Renal cortical epithelial cell (primary cell): ENCODE measurements at places on chromosomes 3 and 15. TPM values are rescaled to one million over a fixed set of nuclear protein-coding genes. Genes with fewer than 3 reads are reported as not detected.

Gene ZNF501
- total RNA-seq, result 1.2 and 5.3 TPM in 2 replicates

Gene FGF7
- total RNA-seq, result 0.15 TPM in 1 of 2 replicates, not detected in the other

Gene GP9
- total RNA-seq, result not detected in 2 replicates

Gene ARPP21
- total RNA-seq, result 0.15 TPM in 1 of 2 replicates, not detected in the other

Gene GP5
- under 0.01 and 0.10 TPM in 2 replicates for total RNA-seq

Gene C3orf20
- not detected in 2 replicates for total RNA-seq

Gene NRROS
- 0.20 and 1.9 TPM in 2 replicates for total RNA-seq

Gene ZNF80
- total RNA-seq, result not detected in 2 replicates

Gene LRRC31
- total RNA-seq, result 1.2 and 1.8 TPM in 2 replicates

Gene SCN5A
- 0.20 and 0.52 TPM in 2 replicates for total RNA-seq

Gene TM4SF4
- total RNA-seq, result 0.87 and 1.3 TPM in 2 replicates

Gene SLCO2A1
- total RNA-seq, result 0.69 and 1.0 TPM in 2 replicates

Gene CHRNA5
- 4.1 and 6.6 TPM in 2 replicates for total RNA-seq

Gene GCNT3
- total RNA-seq, result 10.3 and 41.3 TPM in 2 replicates

Gene ITPR1
- total RNA-seq, result 7.8 and 30.0 TPM in 2 replicates

Gene FANCD2OS
- total RNA-seq, result not detected in 2 replicates

Gene CYP8B1
- total RNA-seq, result 0.35 and 0.55 TPM in 2 replicates

Gene ACVR2B
- 3.5 and 11.8 TPM in 2 replicates for total RNA-seq

Gene CHRM5
- total RNA-seq, result 0.05 TPM in 1 of 2 replicates, not detected in the other

Gene CACNA1D
- total RNA-seq, result 0.52 and 1.5 TPM in 2 replicates

Gene HMG20A
- 22.4 and 48.6 TPM in 2 replicates for total RNA-seq

Gene PLS1
- total RNA-seq, result 57.0 and 83.5 TPM in 2 replicates

Gene BDH1
- 4.0 and 6.6 TPM in 2 replicates for total RNA-seq

Gene SLC12A1
- 0.17 and 14.1 TPM in 2 replicates for total RNA-seq

Gene ATG3
- total RNA-seq, result 57.1 and 77.3 TPM in 2 replicates

Gene FBXW12
- not detected in 2 replicates for total RNA-seq

Gene CRTC3
- 4.9 and 17.3 TPM in 2 replicates for total RNA-seq

Gene CFAP92
- 0.15 TPM in 1 of 2 replicates, not detected in the other for total RNA-seq

Gene GLDN
- total RNA-seq, result not detected in 2 replicates
